Stimulated activated CD8-positive, alpha-beta memory T cell treated with anti-CD3 and anti-CD28 coated beads, Interleukin-15, amount 100 ng/mL, for 4 hours (primary cell): ENCODE measurements at places on chromosomes 1 and 21.
A peak's percentile ranks its signal among the peaks of the same experiment; 100 is the strongest.

- no peak for DNase-seq
These were observed 13.8 kb downstream of the LYST start for GRCh38 chr1:235852887-235853286.

GRCh38 chr1:44926311-44926781 lies 60.0 kb downstream of the EIF2B3 start:
- no peak for DNase-seq

DNA sequence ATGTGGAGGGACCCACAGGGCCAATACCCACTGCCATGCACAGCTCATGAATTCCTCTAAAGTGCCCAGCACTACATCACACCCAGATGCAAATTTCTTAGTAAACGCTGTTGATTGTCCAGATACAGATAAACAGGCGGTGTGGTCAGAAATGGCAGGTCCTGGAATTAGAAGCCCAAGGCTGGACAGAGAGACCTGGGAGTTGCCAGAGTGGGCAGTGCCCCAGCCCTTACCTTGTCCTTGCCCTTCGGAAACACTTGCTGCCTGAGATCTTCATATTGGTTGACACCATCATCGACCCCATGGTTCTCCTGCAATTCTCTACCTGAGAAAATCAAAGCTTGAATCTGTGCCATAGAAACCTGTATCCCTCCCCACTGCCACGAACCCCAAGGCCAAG lies 149.3 kb upstream of the ETV3 start:
- DNase-seq: no peak

GRCh38 chr1:244236721-244237120 lies 185.6 kb downstream of the ZBTB18 start:
- no peak for DNase-seq

DNA sequence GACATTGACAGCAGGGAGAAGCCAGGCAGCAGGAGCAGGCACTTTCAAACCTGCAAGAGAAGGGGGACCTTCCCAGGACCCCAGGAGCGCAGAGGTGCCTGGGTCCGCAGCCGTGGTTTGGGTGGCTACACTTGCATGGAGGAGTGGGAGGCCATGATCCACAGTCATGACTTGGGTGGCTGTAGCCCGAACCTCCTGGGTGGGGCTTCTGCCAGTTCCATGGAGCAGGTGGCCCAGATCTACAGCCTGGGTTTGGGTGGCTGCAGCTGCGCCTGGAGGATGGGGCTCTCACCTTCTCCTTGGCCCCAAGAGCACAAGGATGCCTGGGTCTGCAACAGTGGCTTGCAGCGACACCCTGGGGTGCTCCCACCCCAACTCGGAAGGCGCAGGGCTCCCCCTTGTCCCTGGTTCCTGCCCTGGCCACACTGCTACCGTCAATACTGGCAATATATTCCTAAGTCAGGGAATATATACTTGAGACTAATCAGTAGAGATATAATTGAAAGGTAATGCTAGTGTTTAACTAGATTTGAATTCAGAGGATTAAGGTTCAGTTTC lies 2.3 kb upstream of the OR6K6 start:
- DNase-seq: no peak

GRCh38 chr1:159214149-159214760 lies 9.6 kb downstream of the ACKR1 start:
- no peak for DNase-seq

- DNase-seq: no peak
These were observed 16.6 kb upstream of the S1PR1 start for GRCh38 chr1:101219924-101220870.

DNA sequence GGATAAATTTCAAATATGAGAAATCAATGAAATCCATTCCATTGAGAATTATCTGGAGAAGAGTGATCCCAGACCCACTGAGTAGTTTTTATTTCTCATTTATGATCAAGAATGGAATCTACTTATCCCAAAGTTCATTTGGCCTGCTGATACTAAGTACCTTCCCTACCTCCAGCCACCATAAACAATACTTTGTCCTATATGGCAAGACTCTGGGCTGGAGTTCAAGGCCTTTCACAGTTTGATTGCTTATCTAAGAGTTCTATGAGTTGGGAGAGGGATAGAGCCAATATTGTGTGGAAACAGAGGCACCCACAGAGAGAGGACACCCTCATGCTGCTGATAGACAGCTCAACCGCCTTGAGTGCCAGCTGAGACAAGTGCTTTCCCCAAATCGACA lies 5.1 kb downstream of the PDZK1 start:
- no peak for DNase-seq

DNA sequence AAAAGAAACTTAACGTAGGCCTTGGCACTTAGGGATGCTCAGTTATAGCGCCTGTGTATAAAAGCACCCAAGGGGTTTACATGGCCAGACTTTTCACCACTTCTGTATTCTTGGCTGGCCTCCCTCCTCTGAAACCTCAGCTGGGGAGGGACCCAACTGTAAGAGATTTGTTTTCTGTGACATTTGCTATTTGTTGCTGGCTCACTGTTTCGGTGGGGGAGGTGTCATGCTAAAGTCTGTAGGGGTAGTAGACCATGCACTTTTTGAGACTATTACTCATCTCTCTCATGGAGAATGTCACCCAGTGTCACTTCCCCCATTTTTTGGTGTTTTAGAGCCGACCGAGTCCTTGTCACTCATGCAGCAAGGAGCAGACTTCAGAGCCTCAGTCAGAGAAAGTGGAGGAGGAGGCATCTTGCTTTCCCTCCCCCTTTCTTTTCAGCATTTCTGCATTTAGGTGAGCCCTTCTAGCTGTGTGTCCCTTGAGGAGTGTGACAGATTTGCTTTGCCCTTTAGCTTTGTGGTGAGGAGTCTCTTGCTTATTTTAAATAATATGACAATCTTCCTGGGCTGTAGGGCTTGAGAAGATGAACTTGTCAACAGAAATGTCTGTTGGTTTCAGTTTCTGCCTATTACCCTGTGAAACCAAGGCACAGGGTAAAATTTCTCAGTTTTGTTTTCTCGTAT lies 160.1 kb downstream of the FASLG start:
- DNase-seq: peak; percentile 16

GRCh38 chr1:53315456-53316423 lies 12.1 kb downstream of the LRP8 start:
- no peak for DNase-seq

DNA sequence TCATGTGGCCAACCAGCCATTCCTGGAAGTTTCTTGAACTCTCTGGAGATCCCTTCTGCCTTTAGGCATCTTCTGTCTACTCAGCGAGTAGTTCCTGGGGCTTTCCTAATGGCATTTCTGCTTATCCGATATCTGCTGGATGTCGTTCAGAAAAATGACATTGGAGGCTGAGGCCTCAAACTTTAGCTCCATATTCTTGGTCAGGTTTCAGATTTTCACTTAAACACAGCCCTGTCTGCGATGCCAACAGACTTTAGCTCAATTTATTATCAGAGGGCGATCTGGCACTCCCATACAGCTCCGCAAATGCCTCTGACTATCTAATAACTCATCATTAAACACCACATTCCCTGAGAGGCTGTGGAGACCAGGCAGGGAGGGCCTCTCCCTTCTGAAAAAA lies 46.3 kb upstream of the ETS2 start:
- DNase-seq: no peak

GRCh38 chr1:16386454-16387113 lies 19.5 kb downstream of the SZRD1 start:
- no peak for DNase-seq

- DNase-seq: no peak
These were observed 191.7 kb downstream of the TTLL7 start for GRCh38 chr1:83807231-83807630.

DNA sequence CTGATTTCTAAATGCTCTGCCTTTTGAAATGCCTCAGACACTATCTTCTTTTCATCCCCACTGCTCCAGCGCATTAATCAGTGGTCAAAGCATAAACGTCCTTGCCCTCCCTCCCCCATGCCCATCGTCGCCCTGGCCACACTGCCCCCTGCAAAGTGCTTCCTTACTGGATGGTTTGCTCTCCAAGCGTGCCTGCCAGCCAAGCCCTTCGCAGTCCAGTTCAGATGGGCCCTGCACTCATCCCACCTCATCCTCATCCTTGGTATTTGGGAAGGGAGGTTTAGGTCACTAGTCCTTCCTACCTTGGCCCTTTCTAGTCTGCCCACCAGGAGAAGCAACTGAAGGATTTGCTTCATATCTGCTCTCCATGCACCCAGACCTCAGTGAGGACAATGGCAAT lies 3.1 kb downstream of the GJA4 start:
- DNase-seq: no peak

DNA sequence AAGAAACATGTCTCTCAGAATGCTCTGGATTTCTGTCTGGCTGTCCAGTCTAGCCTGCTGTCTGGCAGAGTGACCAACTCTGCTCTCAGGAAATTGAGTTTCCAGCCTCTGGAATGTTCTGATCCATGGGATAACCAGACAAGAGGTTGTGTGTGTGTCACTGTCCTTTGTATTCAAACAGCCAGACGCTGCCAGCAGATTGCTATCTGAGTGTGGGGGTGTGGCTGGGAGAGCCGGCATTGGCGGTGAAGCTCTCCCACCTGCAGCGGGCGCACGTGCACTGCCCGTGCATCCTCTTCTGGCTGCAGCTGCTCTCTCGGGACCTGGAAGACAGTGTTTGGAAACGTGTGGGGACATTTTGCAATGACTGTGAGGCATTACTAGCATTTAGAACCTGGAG lies 26.1 kb downstream of the PKP1 start:
- no peak for DNase-seq
